ENCODE measurements at places on chromosomes 1 and 21.

DNA sequence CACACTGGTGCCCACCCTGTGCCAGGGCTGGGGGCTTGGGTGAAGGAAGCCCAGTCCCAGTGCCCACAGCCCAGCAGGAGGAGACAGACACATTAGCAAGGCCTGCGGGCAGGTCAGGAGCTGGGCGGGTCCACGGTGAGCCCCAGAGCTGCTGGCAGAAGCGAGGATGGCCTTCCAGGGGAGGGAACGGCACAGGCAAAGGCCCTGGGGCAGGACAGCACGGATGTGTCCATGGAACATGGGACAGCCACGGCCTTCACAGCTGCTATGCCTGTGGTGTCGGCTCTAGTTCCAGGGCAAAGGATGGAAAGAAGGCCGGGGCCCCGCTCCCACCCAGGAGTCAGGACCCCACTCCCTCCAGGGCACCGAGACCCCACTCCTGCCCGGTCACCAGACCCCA lies 165.0 kb upstream of the ARHGEF16 start:
- no peak for DNase-seq

GRCh38 chr1:58123051-58123450 lies 423.5 kb downstream of the OMA1 start:
- no peak for DNase-seq

DNA sequence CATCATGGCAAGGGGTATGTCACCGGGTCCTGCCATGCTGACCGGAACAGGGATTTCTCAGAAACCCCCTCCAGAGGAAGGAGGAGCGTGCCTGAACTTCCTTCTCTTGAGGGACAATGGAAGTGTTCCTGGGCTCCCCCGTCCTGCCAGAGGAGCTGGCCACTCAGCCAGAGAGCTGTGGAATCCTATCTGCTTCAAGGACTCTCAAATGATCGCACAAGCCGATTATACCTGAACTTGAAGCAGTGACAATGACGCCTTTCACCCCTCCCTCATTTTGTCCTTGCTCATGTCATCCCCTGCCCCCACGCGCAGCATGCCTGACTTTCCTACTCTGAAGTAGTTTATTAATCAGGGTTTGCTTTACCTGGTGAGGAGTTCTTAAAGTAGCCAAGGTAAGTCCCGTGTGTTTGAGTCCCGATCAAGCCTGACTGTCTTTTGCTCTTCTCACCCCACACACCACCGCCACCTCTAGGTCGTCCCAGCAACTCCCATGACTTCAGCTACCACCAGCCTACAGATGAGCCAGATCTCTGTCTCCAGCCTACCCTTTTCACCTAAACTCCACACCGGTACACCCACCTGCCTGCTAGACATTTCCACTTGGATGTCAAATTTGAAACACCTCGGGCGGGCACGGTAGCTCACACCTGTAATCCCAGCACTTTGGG lies 25.0 kb upstream of the PRELP start:
- DNase-seq = no peak

DNA sequence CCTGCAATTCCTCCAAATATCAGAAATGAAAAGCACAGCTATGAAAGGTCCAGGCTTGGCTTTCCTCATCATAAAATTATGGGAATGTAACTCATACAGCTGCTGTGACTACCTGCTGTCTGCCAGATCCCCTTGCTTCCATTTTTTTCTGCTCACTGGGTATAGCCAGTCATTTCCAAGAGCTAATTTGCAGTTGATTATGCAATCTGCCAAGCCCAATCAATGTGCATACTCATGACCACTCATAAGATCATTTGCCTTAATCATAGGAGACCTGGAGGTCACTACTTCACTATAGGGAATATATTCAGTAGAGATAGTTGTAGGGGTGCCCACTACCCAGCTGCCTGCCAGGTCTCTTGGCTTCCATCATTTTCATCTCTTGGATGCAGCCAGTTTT lies 417.7 kb upstream of the ZRANB2 start:
- no peak for DNase-seq

GRCh38 chr1:229874136-229874535 lies 192.9 kb upstream of the GALNT2 start:
- no peak for DNase-seq

DNA sequence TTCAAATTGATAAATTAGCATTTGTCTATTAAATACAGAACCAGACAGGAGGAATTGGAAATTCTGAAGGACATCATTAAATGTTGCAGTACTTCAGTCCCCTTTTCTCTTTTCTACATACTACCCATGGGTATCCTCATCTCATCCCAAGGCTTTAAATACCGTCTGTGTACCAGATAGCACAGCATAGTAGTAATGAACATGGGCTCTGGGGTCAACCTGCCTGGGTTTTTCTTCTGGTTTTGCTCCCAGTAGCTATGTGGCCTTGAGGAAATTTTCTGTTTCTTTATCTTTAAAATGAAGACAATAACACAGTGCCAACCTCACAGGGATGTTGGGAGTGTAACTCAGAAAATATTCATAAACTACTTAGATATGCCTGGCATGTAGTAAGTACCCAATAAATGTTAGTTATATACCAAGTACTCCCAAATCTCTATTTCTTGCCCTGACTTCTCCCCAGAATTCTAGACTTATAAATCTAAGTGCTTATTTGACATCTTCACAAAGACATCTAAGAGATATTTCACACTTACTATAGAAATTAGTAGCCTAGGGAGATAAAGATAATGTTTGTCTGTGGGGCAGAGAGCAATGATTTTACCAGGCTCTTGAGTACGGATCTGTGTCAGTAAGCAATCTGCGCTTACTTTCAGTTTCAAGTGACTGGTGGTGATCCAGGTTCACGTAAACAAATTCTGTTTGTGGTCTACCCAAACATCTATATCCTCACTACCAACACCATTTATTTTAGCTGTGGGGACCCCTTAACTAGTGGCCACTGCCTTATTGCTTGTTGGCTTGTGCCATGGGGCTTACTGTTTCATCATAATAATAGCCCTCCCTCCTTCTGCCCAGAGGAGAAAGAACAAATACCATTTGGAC lies 37.3 kb downstream of the VANGL2 start:
- no peak for DNase-seq

GRCh38 chr1:29767769-29768425 lies 531.6 kb downstream of the PTPRU start:
- no peak for DNase-seq

DNA sequence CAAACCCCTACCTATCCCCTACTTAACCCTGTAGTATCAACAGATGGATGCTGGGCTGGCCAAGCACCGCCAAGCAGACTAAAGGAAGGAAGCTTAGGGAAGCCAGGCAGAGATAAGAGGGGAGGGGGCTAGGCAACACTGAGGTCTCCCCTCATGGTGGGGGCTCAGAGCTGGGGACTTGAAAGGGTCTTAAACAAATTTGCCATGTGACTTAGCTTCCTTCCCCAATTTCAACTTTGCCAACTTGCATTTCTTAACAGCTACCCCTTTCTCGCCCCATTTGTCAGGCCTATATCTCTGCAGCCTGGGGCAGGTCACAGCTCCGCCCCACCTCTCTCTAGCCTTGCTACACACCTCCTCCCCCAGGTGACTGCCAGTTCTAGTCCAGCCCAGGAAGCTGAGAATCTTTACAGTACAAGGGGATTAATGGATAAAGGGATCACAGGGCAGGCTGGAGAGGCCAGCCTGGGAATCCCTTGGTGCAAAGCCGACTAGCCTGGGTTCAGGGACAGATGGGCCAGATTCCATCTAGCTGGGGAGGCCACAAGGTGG lies 3.4 kb downstream of the KIF21B start:
- no peak for DNase-seq

DNA sequence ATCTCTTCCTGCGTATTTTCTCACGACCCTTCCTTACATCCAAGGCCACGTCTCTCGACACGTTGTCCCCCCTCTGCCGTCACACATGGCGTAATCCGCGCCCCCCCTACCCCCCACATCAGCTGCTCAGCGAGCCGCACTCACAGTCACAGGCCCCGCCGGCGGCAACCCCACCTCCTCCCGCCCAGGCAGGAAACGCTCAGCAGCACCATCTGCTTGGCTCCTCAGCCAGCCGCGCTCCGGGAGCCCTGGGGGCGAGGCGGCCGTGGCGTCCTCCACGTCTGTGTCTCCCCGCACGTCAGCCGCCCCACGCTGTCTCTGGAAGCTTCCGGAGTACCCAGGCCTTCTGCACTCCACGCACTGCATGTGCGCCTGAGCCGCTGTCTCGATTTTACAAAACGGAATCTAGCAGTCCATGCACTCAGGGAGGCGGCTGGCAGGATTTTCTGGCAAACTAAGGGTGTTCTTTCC lies 64.6 kb downstream of the SIK1 start:
- peak; percentile 73 for DNase-seq

DNA sequence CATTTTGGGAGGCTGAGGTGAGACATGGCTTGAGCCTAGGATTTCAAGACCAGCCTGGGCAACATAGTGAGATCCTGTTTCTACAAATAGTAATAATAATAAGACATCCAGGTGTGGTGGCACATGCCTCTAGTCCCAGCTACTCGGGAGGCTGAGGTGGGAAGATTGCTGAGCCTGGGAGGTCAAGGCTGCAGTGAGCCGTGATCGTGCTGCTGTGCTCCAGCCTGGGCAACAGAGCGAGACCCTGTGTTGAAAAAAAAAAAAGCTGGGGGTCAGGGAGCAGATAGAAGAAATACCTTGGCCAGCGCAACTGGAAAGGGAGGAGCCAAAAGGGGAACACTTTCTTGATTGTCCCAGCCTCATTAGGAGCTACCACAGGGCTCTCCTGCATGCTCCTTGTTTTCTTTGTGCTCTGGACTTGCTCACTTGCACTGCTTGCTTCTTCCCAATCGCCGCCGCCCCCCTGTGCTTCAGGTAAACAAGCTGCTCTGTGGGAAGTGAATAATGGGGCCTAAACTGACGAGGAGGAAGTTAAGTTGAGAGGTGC lies 31.1 kb downstream of the PBX1 start:
- DNase-seq = peak; percentile 46

DNA sequence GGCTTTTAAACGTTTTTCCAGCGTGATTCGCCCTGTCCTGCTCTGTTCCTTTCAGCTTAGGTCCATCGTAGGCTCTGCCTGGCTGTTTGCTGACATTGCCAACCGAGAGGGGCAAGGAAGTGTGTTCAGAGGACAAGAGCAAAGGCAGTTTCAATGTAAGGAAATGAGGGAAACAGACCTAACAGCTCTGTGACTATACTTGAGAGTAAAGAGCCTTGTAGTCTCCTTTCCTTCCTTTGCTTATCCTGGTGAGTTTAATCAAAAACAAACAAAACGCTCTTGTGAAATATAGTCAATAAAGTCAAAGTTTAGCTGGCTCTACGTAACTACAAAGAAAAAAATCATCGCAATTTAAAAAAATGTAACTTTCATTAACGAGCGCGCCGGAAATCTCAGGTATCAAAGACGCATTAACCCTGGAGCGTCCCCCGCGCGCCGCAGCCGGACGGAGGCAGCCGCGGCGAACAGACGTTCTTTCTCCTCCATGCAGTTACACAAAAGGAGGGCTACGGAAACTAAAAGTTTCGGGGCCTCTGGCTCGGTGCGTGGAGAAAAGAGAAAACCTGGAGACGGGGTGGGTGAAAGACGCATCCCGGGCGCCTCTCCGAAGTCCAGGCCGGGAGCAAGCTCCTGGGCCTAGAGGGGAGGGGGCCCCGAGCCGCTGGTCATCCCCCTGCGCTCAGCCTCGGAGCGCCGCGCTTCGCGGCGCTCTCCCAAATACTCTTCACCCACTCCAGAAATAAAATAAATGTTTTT lies 617 bp upstream of the ADGRL2 start:
- peak; percentile 98 for DNase-seq

GRCh38 chr1:226975259-226976250 lies 35.5 kb downstream of the COQ8A start:
- no peak for DNase-seq

- DNase-seq = no peak
These were observed 4.3 kb downstream of the GPR153 start for GRCh38 chr1:6256645-6257044.

DNA sequence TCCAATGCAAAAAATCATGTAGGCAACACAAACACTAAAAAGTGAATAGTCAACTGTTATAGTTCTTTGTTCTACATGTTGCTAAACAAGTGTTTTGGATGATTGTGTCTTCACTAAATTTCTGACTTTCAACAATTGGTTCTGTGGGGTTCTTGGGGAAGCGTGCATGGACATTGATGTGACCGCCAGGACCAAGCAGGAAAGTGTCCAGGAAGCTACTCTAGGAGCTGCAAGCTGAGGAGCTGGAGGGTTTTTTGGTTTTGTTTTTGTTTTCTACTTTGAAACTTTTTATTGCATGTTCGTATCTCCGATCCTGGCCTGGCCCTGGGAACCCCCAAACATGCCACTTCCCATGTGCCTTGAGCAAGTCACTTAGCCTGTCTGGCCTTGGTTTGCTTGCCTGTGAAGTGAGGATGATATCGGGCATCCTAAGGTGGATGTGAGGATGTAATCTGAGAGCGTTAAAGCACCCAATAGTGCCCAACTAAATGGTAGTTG lies 8.0 kb downstream of the TMPRSS3 start:
- no peak for DNase-seq

DNA sequence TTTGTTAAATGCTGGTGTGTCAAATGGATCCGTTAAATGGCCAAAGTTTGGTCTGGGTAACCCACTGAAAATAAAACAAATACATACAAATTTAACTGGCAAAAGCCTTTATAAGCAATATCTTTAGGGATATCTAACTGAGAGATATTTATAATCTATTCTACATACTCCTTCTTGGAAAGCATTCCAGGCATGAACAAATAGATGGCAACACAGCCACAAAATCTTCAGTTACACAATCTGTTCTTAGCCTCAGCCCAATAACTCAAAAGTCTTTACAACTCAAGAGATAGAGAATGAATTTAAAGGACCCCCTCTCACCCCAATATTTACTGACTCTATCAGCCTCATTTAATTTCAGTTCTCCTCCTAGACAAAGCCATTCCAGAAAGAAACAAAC lies 58.7 kb downstream of the NRDC start:
- DNase-seq = no peak

Measured in right kidney (tissue), 9 donors.